AG20443 (cell line): ENCODE measurements at places on chromosomes 7 and 10.

- DNase-seq: peak; percentile 71
Observed at GRCh38 chr10:124403548-124403947, 15.2 kb downstream of the OAT start.

DNA sequence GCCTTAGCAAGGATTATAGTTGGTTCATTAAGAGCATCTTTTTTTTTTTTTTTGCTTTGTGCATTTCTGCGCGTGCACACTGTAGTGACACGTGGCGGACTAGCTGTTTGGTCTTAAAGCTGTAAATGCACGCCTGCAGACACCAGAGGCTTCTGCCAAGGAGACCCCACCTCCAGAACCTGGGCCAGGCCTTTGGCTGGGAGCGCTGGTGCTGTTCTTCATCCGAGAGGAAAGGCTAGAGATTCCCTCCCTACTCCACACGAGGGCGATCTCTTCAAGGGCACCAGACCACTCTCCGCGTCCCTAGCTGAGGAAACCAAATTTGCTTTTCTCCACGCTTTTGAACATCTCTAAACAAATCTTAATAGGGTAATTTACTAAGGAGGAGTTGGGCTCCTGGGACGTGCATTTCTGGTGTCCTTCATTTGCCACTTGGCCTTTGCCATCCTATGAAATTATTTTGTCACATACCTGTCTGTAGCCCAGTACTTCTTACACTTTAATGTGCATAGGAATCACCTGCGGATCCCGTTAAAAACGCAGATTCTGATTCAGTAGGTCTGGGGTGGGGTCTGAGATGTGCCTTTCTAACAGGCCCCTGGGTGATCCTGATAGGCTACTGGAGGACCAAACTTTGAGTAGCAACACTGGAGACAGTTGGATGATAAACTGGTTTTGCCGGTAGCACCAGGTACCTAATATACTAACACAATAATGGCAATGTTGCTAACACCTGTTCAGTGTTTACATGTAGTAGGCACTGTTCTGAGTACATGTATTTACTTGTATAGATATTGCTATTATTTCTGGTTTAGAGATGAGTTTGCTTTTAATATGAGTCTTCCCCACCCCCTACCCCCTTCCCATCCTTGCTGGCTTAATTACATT, 1.3 kb upstream of the SLC26A5 start:
- DNase-seq: peak; percentile 81

DNA sequence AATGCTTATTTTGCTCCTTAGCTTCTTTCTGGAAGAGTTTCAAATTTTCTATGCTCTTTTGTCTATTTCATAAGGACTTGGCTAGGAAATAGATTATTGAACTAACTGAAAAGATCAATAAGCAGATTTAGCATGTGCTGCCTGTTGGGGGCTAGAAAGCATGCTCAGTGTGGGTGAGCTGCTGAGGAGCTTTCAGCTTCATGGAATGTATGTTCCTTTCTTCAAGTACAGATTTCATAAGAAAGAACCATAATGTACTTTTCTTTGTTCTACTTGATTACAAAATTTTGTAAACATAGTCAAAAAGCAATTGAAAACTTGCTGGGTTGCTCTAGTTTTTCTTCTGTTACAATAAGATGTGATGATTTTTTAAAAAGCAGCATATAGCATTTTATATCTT, 73.8 kb downstream of the TAF3 start:
- DNase-seq: no peak

- DNase-seq: no peak
Observed at GRCh38 chr10:23695825-23696420, 257.0 kb downstream of the OTUD1 start.

GRCh38 chr7:100957832-100958421, 8.6 kb downstream of the MUC3A start:
- DNase-seq: no peak

GRCh38 chr7:27139334-27140125, 4.0 kb downstream of the HOXA5 start:
- DNase-seq: no peak

GRCh38 chr10:7969623-7970022, 84.9 kb upstream of the GATA3 start:
- DNase-seq: no peak

DNA sequence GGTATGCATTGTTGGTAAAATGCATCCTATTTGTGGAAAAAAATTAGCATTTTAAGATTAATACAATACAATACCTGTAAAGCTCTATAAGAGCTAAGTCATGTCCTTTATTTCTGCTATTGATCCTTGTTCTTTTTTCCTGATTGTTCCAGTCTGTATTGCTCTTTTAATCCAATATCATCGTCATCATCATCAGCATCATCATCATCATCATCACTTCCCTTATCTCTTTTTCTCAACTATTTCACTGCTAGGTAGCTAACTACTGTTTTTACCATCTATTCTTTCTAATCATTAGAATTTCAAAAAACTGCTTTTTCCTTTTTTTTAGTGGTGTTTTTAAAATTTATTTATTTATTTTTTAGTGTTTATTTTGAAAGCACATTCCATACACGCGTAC, 71.2 kb downstream of the ABCC2 start:
- no peak for DNase-seq

- DNase-seq: peak; percentile 61
Observed at GRCh38 chr10:117007080-117007479, 2.1 kb upstream of the SHTN1 start.

- no peak for DNase-seq
Observed at GRCh38 chr7:43458330-43459018, 124.4 kb upstream of the STK17A start.

DNA sequence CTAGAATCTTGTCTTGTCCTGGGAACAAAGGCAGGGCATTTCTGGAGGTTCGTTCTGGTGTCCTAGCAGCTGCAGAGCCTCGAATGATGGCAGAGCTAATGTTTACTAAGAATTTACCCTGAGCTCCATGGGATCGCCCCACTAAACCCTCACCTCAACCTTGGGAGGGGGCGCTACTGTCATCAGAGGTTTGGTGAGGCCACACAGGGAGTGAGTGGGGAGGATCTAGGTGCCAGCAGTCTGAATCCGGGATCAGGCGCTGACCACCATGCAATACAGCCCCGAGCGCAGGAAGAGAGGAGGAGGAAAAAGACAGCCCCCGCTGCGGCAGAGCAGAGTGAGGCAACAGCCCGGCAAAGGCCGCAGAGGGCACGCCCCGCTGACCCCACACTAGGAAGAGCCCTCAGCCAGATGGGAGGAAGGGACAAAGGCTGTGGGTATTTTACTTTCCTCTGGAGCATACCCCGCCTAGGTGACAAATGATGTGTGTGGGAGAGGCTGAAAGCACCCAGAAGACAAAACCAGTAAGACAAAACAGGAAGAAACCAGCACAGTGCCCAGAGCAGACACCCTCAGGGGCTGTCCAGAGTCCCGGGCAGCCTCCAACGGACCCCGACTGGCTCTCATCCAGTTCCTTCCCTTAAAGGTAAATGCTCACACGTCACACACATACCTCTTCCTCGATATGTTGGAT, 103.5 kb downstream of the FAM53B start:
- DNase-seq: no peak

DNA sequence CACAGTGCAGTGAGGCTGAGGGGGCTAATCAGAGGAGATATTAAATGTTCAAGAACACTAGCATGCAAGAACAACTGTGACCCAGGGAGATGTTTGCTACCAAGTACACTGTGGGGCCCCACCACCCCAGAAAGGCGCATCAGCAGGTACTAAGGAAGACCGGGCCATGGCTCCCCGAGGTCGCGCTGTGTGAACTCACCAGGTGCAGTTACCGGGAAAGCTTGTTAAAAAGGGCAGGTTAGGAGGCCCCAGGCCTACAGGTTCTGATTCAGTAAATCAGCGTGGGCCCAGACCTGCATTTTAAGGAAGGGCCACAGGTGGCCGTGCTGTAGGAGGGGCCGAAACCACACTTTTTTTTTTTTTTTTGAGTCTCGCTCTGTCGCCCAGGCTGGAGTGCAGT, 54.6 kb downstream of the TMEM209 start:
- DNase-seq: no peak

- peak; percentile 23 for DNase-seq
Observed at GRCh38 chr10:32937911-32938424, 20.1 kb downstream of the ITGB1 start.

GRCh38 chr7:77447616-77448015, 31.5 kb upstream of the GSAP start:
- no peak for DNase-seq

- DNase-seq: no peak
Observed at GRCh38 chr7:26404189-26404996, 112.7 kb downstream of the SNX10 start.

DNA sequence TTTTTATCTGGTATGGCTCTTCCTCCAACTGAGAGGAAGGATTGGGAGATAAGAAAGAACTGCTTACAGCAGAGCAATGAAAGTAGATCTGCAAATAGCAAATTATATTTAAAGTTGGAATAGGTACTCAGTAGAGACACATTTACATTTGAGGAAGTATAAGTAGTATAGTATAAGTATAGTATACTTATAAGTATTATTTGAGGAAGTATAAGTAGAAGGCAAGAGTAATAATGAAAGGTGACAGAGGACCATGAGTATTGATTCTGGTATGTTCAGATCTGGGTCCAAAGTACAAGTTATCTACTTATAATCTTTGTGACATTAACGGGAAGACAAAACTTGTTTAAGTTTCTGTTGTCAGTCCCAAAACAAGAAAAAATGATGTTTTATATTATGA, 527.6 kb upstream of the SORCS1 start:
- DNase-seq: no peak

DNA sequence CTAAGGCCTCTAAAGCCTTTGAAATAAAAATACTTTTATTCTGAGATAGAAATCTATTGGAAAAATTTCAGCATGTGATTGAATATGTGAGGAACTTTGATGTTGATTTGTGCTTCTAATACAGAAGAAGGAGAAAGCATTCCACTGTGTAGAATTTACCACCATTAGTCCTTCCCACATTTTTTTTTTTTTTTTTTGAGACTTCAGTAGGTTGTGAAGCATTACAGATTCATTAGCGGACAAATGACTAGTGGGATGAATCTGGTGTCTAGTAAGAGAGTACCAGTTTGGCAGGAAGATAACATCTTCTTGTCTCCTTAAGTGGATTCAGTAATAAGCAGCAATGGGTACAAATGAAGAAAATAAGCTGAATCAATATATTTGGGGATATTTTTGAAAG, 95.5 kb downstream of the ANKRD30A start:
- DNase-seq: no peak

DNA sequence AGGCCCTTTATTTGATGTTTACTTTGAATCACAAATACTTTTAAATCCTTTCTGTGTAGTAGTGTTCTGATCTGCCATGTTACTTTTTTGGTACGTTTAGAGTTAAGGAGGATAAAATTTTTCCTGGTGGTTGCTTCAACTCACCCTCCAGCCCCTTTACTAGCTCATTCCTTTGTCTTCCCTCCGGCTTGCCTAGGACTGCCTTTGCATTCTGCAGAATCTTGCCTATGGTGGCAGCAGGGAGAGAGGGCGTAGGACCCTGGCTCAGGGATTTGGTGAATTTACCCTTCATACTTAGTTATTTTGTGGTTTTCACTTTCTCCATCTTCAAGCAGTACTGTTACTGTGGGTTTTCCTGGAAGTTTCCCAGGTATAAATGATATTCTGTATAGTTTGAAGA, 833.5 kb downstream of the XPNPEP1 start:
- no peak for DNase-seq

- DNase-seq: no peak
Observed at GRCh38 chr10:44411251-44411650, 26.4 kb upstream of the CXCL12 start.

DNA sequence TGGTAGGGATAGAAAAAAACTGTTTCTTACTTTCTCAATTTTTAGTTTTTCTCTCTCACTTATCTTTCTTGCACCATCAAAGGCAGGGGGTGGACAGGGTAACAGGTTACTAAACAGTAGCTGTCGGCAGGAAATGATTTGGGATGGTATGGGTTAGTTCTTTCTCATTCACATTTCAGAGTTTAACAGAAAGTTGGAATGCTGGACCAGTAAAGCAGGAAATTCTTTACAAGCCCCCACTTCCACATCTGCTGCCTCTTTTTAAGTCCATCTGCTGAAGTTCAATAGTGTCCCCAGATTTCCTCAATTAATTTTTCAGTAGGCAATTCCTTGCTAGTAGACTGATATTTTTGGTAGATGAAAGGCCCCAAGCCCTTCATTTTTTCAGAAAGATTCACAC, 23.3 kb downstream of the TWIST1 start:
- no peak for DNase-seq

- DNase-seq: peak; percentile 88
Observed at GRCh38 chr7:1579481-1580421, 9.9 kb upstream of the PSMG3 start.

GRCh38 chr7:117963264-117964197, 90.3 kb upstream of the CTTNBP2 start:
- no peak for DNase-seq

- no peak for DNase-seq
Observed at GRCh38 chr10:107561136-107561650, 396.7 kb upstream of the SORCS1 start.

DNA sequence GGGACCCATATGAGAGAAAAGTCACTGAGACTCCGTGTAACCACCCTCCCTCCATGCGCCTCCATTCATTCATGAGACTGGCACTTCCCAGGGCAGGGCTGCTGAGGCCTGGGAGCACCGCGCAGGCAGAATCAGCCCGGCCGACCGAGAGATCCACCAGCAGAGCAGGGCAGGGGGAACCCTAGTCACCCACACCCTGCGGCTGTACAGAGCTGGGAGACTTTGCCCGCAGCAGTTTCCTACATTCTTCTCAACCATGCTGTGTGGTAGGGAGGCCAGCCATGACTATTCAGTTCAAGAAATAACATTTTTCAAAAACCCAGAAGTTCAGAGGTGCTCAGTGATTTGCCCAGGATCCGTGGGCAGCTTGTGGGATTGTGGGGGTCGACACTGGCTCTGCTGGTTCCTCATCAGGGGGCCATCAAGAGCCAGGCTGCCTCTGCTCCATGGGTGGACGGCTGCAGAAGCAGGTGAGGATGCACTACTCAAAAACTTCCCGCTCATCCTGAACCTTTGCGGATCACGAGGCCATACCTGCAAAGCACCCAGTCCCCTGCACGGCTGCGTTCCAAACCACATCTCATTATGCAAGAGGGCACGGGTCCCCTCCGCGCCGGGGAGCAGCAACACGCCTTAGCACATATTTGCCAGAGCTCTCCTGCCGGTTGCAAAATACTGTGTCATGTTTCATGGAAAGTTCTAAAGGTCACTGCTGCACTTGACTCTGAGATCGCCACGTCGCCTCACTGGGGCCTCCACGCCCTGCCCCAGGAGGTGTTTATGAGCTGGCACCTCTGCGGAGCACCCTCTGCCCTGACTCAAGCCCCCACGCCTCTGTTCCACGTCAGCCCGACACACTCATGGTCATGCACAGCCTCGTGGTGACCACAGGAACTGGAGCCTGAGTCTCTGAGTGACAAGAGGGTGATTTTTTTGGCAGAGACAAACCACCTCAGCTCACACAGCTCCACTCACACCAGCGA, 132.0 kb downstream of the PRKAG2 start:
- peak; percentile 76 for DNase-seq

GRCh38 chr10:53127686-53128085, 355.1 kb upstream of the MBL2 start:
- no peak for DNase-seq

GRCh38 chr7:106377847-106378361, 93.1 kb upstream of the NAMPT start:
- no peak for DNase-seq

- peak; percentile 87 for DNase-seq
Observed at GRCh38 chr7:68929781-68930261, 668.5 kb upstream of the AUTS2 start.
